ENCODE measurements at places on chromosomes 3 and 15.
A peak's percentile ranks its signal among the peaks of the same experiment; 100 is the strongest.

GRCh38 chr3:52596658-52597265, 60.4 kb downstream of the UQCC5 start:
- DNase-seq: no peak

DNA sequence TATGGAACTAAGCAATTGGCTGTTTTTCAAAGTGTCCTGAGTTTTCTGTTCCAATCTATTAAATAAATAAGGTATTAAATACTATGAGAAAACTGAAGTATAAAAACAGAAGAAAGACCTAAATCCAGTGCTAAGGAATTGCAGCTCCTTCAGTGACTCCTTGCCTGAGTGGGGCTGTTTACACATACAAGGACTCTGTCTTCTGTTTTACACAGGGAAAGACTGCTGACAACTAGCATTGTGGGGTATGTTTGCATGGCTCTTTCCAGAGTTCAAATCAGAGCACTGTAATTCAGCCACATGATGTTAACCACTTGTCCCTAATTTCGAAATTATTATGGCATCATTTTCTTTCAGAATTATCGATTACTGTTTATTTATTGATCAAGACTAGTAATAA, 31.3 kb upstream of the MEIS2 start:
- DNase-seq: no peak

DNA sequence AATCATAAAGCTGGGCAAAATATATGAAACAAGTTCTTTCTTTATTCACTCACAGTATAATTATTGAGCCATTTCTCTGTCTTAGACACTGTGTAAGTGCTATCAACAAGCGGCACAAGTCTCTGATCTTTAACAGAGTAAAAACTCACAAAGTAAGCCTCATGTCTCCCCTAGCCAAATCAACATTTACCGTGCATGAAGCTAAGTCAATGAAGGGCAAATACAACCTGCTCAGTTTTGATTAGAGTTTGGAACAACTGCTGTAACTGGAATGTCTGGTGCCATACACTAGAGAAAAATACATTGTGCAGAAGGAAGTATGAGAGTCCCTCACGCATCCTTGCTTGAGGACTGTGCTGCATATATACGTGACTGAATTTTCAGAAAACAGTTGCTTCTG, 291.0 kb upstream of the EPHA3 start:
- no peak for DNase-seq

DNA sequence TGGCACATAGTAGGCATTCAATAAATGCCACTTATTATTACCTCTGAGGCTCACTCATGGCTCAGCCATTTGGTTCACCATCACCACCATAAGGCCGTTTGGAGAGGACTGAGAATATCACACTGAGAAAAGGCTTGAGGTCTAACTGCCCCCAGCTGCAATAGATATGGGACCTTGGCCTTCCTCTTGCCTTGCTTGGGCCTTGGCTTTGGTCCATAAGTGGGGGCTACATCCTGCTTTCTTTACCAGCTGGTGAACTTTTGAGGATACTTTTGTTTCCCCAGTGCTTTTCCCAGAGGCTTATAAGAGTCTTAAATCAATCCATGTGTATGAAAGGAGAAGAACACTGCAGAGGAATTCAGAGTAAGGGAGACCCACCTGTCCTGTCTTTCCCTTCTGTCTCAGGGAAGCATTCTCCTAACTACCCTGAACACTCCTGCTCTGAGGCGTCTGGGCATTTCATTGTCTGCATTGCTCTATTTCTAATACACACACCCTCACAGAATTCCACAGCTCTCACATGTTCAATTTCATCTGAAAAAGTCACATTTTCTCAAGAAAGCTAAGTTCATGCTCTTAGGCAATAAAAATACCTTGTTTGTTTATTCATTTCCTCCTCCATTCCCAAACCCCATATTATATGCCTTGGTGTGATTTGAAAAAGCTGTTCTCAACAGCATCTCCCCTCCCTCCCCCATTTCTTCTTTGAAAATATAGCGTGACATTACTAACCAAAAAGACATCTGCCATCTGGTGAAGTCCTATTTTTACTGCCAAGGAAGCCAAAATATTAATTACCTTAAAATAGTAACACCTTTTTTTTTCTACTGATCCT, 22.5 kb upstream of the KCNMB2 start:
- DNase-seq: no peak

- DNase-seq: no peak
Measured at GRCh38 chr15:87038404-87038803, 958.7 kb downstream of the AGBL1 start.

DNA sequence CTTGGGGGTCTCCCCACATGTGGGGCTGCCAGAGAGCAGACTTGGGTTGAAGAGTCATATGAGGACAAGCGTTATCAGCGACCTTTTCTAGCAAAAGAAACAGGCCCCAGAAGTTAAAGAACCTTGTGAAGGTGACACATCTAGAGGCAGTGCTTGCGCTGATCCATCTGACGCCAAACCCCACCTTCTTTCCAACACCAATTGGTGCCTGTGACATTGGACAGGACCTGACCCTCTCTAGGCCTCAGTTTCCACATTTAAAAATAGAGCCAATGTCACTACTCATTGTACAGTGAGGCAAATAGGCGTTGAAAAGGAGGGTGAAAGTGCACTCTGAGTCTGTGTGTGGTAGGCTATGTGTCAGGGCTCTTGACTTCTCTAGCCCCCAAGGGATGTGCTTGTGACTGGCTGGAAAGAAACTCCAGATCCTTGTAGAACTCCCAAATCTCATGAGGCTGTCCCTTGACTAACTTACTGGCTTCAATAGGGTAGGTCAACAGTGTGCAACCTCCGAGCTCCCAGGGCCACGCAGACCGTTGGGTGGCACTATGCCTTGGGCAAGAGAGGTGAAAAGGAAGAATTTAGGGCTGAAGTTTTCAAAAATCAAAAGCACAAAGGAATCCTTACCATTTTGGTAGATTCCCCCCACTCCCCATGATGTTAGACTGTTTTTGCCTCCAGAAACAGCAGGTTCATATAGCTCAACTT, 666 bp upstream of the FAM219B start:
- no peak for DNase-seq

GRCh38 chr15:48865370-48866079, 12.4 kb upstream of the EID1 start:
- DNase-seq: no peak

- peak; percentile 56 for DNase-seq
Measured at GRCh38 chr15:88655103-88655553, 16.3 kb downstream of the ISG20 start.

DNA sequence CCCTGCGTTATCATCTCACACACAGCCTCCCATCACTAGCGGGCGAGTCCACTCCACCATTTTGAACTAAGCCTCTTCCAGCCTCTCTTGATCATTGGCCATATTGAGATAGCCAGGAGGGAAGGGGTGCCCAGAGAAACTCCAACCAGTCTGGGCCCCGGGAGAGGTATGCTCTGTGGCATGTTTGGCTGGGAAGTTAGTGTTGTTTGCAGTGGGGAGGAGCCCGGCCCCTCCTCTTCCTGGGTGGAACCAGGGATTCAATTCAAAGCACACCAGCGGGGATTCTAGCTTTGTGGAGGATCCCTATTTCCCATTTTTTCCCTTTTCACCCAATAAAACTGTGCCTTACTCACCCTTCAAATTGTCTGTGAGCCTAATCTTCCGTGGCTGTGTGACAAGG, 71.8 kb downstream of the GBE1 start:
- no peak for DNase-seq

GRCh38 chr3:136277115-136277514, 27.0 kb downstream of the PCCB start:
- DNase-seq: no peak

- DNase-seq: no peak
Measured at GRCh38 chr3:46604127-46604526, 8.2 kb upstream of the FAM240A start.

GRCh38 chr15:96801576-96802150, 471.2 kb downstream of the NR2F2 start:
- DNase-seq: no peak

DNA sequence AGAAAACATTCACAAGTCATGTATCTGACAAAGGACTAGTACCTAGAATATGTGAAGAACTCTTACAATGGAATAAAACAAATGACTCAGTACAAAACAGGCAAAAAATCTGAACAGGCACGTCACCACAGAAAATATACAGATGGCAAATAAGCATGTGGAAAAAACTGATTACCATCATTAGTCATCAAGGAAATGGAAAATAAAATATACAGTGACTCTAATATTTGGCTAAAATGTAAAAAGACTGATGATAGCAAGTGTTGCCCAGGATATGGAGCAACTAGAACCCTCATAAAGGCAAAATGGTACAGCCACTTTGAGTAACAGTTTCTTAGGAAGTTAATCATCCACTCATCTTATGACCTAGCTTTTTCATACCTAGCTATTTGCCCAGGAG, 95.8 kb upstream of the ABHD17C start:
- DNase-seq: no peak

DNA sequence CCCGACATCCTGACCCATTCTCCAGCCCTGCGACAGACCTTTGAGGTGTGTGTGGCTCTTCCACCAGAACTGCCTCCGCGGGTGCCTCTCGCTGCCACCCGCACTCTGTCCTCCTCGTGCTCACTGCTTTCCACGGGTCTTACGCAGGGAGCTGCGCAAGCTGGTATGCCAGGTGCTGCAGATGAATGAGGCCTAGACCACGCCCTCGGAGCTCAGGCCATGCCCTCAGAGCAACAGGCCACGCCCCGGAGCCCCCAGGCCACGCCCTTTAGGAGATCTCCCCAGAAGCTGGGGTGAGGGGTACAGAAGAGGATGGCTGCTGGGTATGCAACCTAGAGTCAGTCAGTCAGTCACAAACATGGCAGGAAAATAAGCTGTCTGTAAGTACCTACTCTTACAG, 300.3 kb downstream of the GABRG3 start:
- DNase-seq: no peak

DNA sequence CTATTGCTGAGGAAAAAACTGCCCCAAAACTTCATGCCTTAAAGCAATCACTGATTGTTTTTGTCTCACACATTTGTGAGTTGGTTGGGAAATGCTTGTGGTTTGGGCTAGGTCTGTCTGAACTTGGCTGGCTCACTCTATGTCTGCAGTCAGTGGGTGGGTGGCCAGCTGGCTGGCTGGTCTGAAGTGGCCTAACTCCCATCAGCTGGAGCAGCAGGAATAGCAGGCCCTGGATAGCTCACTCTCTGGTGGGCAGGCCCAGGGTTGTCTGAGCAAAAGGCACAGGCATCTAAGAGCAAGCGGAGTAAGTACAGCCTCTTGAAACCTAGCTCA, 37.7 kb upstream of the PRR20G start:
- no peak for DNase-seq

DNA sequence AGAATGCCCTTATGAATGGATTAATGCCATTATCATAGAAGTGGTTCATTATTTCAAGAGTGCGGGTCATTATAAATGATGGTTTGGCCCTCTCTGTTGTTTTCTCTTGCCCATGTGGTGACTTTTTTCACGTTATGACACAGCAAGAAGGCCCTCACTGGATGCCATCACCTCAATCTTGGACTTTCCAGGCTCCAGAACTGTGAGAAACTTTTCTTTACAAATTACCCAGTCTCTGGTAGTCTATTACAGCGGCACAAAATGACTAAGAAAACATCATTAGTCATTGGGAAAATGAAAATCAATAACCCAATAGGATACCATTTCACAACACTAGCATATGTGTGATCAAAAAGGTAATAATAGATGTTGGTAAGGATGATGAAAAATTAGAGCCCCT, 119.0 kb upstream of the LPP start:
- no peak for DNase-seq

DNA sequence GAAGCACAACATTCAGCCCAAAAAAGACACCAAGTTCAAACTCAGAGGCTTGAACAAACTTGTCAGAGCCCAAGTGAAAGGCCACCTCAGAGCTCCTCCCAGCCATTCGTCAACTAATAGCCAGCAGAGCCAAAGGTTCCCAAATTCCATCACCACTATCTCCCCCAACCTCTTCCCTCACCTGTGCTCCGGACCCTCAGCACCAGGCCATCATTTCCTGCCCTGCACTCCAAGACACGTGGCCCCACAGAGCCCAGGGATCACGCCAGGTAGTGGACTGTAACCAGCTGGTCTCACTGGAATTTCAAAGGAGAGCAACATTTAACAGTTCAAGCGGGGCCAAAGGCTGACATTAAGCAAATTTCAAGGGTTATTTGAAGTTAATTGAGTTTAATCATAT, 245.2 kb upstream of the IGF1R start:
- DNase-seq: no peak

DNA sequence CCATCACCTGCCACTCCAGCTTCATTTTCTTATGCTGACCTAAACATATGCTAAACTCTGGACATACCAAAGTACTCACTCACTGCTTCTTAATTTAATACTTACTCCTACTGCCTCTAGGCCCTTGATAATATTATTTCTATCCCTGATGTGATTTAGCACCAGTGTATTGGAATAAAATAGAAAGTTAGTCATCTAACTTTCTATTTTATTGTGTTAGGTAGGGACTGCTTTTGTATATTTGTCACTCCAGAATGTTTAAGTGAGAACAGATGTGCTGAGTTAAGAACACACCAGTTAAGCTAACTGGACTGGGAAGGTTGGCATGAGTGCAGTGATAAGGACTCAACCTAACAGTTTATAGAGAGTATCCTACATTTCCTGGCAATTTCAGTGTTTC, 6.5 kb upstream of the CLDN16 start:
- no peak for DNase-seq

GRCh38 chr15:71120428-71120944, 5.2 kb downstream of the THSD4 start:
- DNase-seq: no peak

- DNase-seq: no peak
Measured at GRCh38 chr15:60733196-60733595, 254.3 kb upstream of the ICE2 start.

DNA sequence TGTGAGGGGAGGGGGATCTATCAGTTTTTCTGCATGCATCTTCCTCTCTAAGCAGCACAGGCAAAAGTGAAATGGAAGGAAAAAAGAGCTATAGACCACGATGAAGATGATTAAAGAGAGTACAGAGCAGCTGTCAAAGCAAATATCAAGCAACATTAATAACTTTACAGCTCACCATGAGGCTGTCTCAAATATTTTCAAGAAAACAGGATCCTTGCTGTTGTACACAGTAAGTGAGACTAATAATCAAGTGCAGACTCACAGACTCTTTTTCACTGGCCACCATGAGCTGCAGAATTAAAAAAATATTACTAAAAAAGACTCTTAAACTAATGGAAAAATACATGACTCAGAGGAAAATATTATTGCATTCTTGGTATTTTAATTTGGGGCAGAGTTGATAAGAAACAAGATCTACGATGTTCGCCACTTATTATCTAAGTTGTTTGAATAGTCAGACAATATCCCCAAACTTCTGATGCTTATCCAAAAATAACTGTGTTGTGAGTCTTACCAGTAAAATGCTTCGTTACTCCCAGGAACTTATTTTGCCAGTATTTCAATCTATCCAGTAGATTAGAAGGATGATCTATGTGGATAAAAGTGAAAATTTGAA, 817.5 kb upstream of the ALCAM start:
- DNase-seq: no peak

GRCh38 chr3:113533534-113533892, 1.2 kb downstream of the SIDT1 start:
- DNase-seq: no peak

Data from activated CD8-positive, alpha-beta memory T cell treated with anti-CD3 and anti-CD28 coated beads for 24 hours (primary cell).